ENCODE measurements at places on chromosomes 12 and 14.
A peak's percentile ranks its signal among the peaks of the same experiment; 100 is the strongest.

DNA sequence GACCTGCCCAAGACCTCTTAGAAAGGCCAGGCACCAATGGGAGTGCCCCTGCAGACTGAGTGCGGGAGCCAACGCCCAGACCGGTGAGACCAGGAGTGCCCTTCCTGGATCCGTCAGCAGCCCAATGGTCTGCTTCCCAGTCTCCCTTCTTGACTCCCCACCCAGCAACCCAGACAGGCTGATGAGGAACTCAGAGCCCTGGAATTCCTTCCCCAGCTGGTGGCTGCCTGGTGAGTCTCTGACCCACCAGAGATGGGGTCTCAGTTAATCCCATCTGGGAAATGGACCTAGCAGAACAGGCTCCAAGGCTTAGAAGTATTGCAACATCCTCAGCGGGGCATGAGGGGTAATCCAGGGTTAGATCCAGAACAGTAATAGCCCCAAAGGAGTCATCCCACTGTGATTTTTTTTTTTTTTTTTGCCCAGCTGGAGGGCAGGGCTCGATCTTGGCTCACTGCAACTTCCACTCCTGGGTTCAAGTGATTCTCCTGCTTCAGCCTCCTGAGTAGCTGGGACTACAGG is 1.5 kb upstream of the RASAL1 start:
- no peak for DNase-seq

GRCh38 chr12:56878010-56878339 is 56.2 kb downstream of the SDR9C7 start:
- no peak for DNase-seq

- DNase-seq = no peak
These were observed 5.1 kb upstream of the USP30 start for GRCh38 chr12:109047081-109047805.

DNA sequence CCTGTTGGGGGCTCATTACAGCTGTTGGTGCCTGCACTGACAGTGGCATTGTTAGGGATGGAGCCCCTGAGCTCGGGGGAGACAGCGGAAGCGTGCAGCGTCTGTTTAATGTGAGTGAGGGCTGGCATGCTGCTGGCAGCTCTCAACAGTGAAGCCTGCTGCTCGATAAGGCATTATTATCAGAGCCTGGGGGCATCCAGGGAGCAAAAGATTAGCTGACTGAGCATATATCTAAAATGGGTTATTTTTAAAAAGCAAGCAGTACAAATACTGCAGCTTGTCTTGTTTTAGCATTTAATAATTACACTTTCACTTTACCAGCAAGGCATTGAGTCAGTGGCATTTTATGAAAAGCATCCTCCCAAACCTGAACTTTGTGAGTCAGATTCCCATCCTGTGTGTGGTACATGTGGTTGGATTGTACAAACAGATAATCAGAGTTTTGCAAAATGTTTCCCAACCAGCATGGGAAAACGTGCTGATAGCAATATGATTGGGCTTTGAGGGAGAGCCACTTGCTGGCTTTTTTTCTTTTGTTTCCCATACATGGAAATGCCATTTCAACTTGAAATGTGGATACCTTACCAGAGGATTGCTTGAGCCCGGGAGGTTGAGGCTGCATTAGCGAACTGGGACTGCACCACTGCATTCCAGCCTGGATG is 150.8 kb downstream of the PRKCH start:
- peak; percentile 2 for DNase-seq

- no peak for DNase-seq
These were observed 151.4 kb downstream of the KCNC2 start for GRCh38 chr12:75058228-75058627.

- DNase-seq = no peak
These were observed 4.1 kb downstream of the TMEM121 start for GRCh38 chr14:105530285-105531087.

DNA sequence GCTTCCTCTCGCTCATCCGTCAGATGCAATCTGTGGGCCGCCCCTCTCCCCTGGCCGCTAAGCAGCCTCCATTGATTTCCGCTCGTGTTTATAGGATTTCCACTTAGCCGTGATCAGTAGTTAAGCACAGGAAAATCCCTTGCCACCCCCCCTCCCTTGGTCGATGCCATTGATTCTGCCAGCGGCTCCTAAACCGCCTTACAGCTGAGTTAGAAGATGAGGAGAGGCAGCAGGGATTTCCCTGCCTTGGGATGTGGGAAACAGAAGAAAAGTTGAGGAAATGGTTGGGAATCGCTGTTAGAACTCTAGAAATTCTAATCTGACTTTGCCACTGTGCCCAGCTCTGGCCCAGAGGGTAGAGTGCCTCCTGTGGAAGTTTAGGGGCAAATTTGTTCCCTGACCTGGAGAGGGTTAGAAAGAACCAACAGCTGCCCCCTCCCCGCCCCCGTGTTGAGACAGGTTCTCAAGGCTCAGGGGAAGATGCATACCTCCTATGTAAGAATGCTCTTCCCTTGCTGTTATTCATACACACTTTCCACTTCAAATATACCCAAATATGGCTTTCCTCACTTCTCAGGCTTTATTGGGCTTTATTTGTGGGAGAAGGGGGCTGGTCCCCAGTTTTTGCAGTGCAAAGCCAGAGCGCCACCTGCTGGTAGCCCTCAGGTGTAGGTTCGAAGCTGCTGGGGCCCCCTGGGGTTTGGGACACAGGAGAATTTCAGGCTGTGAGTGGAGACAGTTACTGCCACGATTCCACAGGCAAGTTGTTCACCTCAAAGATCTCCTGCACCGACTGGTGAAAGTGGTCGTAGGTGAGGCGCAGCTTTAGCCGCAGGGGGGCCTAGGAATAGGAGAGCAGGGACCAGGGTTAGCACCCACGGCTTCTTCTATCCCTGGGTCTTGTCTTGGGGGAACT is 3.2 kb downstream of the THTPA start:
- peak; percentile 55 for DNase-seq

DNA sequence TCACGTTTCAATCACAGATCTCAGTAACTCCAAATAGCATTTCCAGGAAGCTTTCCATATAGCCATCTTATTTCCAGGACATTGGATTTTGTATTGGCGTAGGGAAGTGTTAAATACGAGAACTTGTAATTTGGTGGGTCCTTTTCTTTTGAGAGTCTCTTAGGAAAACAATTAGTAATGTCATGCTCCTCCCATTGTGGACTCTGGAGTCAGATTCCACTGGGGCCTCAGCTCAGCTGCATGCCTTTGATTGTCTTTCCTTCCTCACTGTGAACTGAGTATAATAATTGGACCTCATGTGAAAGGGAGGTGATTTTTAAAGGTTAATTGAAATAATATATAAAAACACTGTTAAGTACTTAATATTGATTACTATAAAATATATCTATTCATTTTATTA is 462.6 kb downstream of the NPAS3 start:
- no peak for DNase-seq

All from NCI-H146 (cell line).